T follicular helper cell (primary cell): ENCODE measurements at places on chromosomes 3 and 15.

- no peak for DNase-seq
These were observed 6.8 kb downstream of the NEIL1 start for GRCh38 chr15:75353604-75354003.

DNA sequence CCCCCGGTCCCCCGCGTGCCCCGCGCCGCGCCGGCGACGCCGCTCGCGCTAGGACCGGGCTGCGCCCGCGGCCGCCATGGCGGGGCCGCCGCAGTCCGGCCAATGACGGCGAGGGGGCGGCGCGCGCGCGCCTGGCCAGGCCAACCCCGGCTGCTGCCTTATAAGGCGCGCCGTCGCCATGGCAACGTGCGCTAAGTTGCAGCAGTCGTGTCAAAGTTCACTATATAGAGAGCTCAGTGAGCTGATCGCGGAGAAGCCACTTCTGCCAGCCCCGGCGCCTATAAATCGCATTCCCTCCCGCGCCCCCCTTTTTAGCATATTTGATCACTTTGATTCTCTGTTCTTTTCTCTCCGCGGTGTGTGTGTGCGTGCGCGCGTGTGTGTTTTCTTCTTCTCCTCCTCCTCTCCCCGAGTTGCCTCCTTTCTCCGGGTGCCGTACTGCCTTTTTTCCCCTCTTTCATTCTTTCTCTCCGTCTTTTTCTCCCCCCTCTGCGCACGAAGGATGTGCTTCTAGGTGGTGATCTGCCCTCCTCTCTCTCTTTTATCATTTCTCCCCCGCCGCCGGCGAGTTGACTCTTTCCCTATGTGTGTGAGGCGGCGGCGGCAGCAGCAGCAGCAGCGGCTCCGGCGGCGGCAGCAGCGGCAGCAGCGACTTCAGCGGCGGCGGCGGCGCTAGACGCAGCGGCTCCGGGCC is at the start of gene NR2F2:
Gene NR2F2 (plus strand): TSS at position 251 of the 694 bp plus-strand sequence. CDS start 1,406 bp downstream, outside the sequence.
- no peak for DNase-seq

DNA sequence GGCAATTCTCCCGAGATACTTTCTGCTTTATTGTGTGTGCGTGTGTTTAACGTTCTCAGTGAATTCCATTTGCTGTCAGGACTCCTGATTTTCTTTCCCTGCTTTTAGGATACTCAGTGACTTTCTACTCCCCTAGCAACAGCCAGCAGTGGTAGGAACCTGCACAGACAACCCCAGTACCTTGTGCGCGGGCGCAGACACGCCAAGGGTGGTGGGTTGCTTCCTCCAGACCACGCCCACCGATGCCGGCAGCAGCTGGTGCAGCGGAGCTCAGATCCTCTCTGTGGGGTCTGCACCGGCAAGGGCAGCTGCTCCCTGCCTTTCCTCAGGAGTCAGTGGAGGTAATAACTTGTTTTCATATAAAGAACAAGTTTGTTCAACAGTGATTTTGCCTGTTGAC is 225.1 kb upstream of the NDN start:
- no peak for DNase-seq

- no peak for DNase-seq
These were observed 62.6 kb upstream of the IQSEC1 start for GRCh38 chr3:13135811-13136321.

DNA sequence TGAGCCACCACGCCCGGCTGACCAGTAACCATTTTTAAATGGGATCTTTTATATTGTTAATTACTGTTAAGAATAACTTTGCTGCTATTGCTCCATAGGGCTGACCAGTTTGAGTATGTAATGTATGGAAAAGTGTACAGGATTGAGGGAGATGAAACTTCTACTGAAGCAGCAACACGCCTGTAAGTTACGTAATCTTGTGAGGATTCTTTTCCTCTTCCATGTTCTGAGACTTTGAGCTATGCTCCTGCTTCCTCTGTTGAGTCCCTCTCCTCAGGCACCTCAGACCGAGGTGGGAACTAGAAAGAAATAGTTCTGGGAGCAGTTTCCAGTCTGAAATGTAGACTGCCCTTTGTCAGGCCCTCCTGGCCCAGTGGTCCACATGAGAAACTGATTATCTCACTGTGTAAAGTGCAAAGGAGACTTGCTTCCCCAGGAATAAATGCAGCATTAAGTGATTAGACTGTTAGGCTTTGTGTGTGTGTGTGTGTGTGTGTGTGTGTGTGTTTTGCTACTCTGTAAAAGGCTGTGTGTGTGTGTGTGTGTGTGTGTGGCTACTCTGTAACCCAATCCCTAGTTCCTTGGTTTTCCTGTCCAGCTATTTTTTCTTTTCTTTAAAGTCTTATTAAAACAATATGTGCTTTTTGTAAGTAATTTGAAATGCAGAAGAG is 5.2 kb downstream of the POLR2H start:
- no peak for DNase-seq

DNA sequence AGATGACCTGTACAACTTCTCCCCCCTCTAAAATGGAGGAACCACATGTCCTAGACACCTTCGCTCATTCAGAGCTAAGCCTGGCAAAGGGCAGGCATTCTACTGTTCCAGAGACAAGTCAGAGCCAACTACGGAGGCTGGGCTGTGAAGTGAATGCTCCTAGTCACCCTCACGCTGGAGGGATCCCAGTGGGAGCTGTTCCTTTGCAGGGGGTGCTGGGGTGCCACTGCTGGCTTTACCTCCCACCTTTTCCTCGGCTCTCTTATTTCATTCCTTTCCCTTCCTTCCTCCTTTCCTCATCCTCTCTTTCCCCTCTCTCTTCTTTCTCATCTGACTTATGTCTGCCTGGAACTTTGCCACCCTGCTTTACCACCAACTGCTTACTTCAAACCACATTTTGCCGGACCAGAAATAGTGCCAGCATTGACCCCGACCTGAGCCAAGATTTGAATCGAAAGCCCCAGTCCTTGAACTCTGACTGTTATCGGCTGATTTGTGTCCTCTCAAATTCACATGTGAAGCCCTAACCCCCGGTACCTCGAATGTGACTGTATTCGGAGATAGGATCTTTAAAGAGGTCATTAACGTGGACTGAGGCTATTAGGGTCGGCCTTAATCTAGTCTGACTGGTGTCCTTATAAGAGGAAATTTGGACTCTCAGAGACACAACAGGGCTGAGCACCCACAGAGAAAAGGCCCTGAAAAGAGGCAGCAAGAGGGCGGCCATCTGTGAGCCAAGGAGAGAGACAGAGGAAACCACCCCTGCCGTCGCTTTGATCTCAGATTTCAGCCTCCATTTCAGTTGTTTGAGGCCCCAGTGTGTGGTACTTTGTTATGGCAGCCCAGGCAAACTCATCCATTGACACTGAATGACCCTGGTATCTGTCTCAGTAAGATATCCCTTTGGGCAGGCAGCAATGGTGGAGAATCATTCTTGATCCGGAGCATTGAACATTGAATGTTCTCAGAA is 31.3 kb upstream of the TBC1D21 start:
- DNase-seq = no peak

DNA sequence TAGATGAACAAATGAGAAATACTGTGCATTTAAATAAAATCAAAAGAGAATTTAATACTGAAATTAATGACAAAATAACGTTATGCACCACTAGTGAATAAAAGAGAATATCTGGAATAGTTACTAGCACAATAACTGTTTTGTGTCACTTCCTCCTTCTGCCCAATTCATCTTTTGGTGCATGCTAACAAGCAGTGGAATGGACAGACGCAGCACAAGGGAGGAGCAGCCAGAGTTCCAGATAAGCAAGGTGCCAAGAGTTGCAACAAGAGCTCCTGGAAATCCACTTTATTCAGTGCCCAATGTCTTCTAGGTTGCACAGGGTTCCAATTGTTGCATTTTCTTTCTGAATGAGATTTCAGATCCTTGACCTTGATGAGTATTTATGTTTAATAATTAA is 66.5 kb upstream of the PLXND1 start:
- no peak for DNase-seq

- no peak for DNase-seq
These were observed 47.7 kb upstream of the GRIP2 start for GRCh38 chr3:14587740-14588360.

DNA sequence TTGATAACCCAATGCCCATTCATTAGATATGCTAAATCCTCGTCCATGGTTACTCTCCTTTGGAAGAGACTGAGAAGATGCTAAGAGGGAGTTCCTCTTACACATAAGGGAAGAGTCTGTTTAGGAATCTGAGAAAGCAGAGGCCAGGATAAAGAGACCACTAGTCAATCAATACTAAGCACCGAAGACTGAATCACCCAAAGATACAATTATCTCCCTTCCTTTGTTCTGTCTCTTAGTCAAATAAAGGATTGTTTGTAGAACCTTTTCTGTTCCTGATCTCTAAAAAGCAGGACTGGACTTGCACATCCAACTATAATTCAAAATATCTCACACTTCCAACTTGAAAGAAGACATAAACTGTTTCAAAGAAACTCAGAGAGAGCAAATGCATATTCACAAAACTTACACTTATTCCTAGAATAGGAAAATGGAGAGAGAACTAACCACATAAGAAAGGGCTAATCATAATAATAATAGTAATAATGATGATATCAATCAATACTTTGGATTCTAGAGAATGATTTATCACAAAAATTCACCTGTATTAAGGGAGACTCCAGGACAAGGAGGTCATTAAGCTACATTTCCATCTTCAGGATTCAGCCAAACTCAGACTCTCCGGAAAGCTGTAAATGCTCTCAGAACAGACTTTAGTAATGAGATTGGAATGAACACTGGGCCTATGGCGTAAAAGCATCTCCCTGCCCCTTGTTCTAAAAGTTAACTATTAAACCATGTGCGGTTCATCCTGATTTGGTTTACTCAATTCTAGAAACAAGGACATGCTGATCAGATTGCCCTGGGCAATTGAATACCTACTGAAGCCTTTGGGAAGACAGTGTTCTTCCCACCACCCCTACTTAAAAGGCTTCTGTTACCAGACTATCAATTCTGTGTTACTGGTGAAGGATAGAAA is 401.5 kb downstream of the ZBTB20 start:
- DNase-seq = no peak

- no peak for DNase-seq
These were observed 17.6 kb downstream of the C15orf62 start for GRCh38 chr15:40787344-40787841.

DNA sequence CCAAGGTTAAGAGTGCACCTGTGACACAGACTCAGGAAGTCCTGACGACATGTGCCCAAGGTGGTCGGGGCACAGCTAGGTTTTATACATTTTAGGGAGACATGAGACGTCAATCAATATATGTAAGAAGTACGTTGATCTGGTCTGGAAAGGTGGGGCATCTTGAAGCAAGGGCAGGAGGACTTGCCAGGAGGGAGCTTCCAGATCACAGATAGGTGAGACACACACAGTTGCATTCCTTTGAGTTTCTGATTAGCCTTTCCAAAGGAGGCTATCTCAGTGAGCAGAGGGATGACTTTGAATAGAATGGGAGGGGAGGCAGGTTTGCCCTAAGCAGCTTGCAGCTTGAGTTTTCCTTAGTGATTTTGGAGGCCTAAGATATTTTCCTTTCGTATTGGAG is 257.4 kb downstream of the CGGBP1 start:
- no peak for DNase-seq

DNA sequence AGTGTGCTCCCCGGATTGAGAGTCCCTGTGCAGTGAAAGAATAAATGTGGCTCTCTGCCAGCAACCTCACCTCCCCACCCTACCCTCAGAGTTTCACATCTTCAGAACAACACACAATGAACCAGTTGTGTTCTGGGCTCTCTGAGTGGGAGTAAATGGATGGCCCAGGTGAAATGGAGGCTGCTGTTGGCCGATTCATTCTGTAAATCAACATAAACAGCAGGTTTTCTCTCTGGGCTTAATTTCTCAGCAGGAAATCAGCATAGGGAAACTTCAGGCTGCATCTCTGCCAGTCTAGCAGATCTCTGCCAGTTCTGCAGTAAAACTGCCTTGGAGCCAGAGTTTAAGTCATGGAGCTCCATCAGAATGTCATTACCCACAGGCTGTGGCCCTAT is 54.6 kb upstream of the FURIN start:
- no peak for DNase-seq

- no peak for DNase-seq
These were observed 15.8 kb upstream of the RHO start for GRCh38 chr3:129512595-129512994.

- DNase-seq = no peak
These were observed 309.4 kb upstream of the WNT5A start for GRCh38 chr3:55796533-55796932.

GRCh38 chr3:61449327-61450040 is 111.9 kb upstream of the PTPRG start:
- DNase-seq = no peak

GRCh38 chr3:23706111-23706510 is 99.6 kb upstream of the UBE2E1 start:
- no peak for DNase-seq

DNA sequence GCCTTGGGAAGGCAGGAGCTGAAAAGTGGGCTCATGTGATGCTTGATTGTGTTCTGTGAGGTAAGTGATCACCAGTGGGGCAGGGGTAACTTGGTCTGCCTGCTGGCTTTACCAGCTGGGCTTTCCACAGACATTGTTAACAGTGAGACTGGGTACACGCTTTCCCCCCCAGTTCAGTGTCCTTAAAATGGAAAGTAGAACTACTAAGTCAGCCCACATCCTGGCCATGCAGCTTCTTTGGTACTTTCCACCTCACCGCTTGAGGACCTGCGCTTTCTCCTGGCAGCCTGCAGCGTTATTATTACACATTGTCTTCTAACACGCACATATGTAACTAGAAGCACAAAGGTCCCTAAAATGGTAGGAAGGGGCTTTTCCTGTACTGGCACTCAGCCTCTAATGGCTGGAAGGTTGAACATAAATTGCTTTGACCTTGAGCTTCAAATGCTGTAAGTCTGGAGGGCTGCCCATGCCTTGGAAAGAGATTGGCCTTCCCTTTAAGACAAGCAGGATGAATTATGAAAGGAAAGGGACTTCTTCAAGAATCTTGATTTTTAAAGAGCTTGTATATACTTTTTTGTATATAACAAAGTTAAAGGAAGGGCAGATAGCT is 216.1 kb upstream of the ROPN1 start:
- no peak for DNase-seq

- no peak for DNase-seq
These were observed 105.8 kb downstream of the LSAMP start for GRCh38 chr3:116339441-116340028.

GRCh38 chr3:189169728-189170127 is 2.0 kb upstream of the TPRG1 start:
- DNase-seq = no peak

- DNase-seq = no peak
These were observed 527.9 kb upstream of the MDFIC2 start for GRCh38 chr3:70840106-70840870.

DNA sequence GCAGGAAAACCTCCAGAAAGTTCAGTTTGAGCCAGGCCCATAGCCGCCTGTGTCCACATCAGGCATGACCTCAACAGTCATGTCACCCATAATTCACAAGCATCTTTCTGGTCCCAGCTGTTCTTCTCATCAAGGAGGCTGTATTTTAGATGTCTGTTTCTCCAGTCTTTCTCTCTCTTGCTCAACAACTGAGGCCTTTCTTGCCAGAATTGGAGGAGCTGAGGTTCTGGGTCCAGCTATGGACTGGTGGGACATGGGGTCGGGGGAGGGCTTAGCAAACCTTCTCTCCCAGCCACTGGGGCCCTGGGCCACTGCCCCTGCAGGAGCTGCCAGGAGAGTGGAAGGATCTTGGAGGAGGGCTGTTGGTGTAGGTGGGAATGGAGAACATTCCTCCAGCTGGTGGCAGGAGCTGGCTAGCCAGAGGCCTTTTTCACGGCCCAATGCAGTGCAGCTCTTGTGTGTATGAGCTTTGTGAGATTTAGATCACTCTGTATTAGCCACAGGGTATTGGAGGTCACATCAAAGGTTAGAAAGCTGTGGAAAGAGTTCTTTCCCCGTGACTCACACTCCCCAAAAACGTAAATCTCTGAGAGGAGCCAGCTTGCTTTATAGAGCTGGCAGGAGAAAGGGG is 23.5 kb downstream of the MAGEF1 start:
- no peak for DNase-seq
